ENCODE measurements at places on chromosomes 2 and 18. TPM values are rescaled to one million over a fixed set of nuclear protein-coding genes. Genes with fewer than 3 reads are reported as not detected.

GRCh38 chr2:237407700-237408099 lies 6.3 kb downstream of the COL6A3 start:
- no peak for DNase-seq
- H3K36me3 ChIP-seq = no peaks in the 10 kb centered on the region
- H3K4me3 ChIP-seq = no peak overlapping the region
- peaks cover 40% of the 10 kb centered on the region for H3K27me3 ChIP-seq

Gene KCNIP3
- total RNA-seq = 5.3 TPM

- H3K36me3 ChIP-seq = no peaks in the 10 kb centered on the region
- DNase-seq = no peak
- no peak overlapping the region for H3K4me3 ChIP-seq
- no peaks in the 10 kb centered on the region for H3K4me1 ChIP-seq
Observed at GRCh38 chr2:56707218-56707617, 523.4 kb downstream of the CCDC85A start.

DNA sequence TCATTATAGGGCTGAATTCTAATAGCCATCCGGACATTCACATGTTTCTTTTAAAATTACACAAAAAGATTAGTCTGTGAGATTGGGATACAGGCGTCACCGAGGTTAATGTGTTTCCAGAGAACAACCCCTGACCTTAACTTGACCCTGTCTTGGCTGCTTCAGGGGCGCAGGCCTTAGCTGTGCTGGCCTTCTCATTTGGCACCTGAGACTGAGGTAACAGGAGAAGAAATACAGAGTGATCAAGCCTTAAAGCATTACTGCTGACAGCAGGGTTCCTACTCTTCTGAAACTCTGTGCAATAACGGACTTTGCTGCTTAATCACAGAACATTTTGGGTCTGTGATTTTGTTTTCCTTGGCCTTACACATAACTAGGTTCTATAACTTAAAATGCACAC lies 92.6 kb downstream of the RAPH1 start:
- H3K27me3 ChIP-seq = no peaks in the 10 kb centered on the region
- H3K36me3 ChIP-seq = peaks cover 34% of the 10 kb centered on the region
- H3K4me3 ChIP-seq = peak overlapping the region; percentile 31

Gene CDK15
- not detected for total RNA-seq

GRCh38 chr2:181536730-181537129 lies 79.5 kb downstream of the ITGA4 start:
- H3K27me3 ChIP-seq = no peaks in the 10 kb centered on the region
- H3K4me3 ChIP-seq = no peak overlapping the region
- H3K4me1 ChIP-seq = no peaks in the 10 kb centered on the region
- no peak for DNase-seq
- H3K36me3 ChIP-seq = peaks cover 8% of the 10 kb centered on the region
- H3K27ac ChIP-seq = no peak overlapping the region

- H3K4me1 ChIP-seq = peaks cover 5% of the 10 kb centered on the region
- H3K36me3 ChIP-seq = no peaks in the 10 kb centered on the region
- DNase-seq = no peak
- H3K4me3 ChIP-seq = no peak overlapping the region
- H3K27me3 ChIP-seq = peaks cover 19% of the 10 kb centered on the region
Observed at GRCh38 chr2:171592036-171592555, 69.8 kb downstream of the CYBRD1 start.

DNA sequence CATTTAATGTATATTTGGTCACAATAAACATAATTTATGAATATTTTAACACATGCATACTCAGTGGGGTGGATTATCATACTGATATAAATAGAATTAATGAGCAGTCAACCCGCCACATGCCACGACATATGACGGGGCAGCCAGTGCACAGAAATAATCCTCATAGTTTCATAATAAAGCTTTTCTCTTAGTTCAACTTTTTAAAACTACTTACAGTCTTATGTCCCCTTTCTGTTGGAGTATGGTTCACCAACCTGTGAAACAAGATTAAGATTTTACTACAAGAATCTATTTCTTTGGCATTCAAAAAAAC lies 75.6 kb upstream of the ETAA1 start:
- no peaks in the 10 kb centered on the region for H3K27me3 ChIP-seq
- peaks cover 52% of the 10 kb centered on the region for H3K4me1 ChIP-seq
- H3K4me3 ChIP-seq = no peak overlapping the region
- no peak overlapping the region for H3K27ac ChIP-seq
- H3K36me3 ChIP-seq = no peaks in the 10 kb centered on the region

Gene ZDBF2
- total RNA-seq = 28.3 TPM

DNA sequence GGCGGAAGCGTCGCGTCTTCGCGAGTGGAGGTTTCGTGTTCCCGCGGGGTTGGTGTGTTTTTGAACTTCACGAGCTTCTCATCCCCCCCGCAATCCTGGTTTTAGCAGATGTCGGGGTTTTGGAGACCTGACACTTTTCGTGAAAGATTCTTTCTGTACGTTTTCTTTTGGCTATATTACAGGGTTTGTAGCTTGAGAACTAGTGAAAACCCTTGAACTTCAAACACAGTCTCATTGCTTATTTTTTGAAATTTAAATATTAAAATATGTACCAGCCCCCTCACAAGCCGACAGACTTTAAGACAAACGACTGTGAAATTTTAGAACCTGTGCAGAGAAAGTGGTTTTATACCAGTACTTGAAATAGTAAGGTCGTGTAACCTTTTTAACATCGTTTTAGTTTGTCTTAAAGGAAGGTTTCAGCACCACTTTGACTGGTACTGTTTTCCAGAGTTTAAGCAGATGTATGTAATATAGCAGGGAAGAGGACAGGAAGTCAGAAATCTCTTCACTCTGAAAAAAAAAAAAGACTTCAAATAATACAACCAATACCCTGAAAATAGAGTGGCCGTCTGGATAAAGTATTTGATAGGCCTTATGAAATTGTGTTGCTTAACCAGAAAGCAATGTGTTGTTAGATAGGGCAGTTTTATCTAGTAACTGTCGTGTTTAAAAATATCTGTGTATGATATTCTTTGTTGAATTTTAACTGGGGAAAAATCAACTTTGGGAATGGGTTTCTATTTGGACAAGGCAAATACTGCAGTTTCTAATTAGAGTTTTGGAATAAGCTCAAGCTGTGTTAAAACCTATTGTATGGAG lies 1.4 kb downstream of the SPATS2L start:
- H3K27ac ChIP-seq = peak overlapping the region; percentile 90
- peaks cover 40% of the 10 kb centered on the region for H3K4me1 ChIP-seq
- no peak for DNase-seq
- no peaks in the 10 kb centered on the region for H3K27me3 ChIP-seq
- H3K36me3 ChIP-seq = peaks cover 5% of the 10 kb centered on the region

- no peak overlapping the region for H3K4me3 ChIP-seq
- no peaks in the 10 kb centered on the region for H3K36me3 ChIP-seq
- H3K27me3 ChIP-seq = no peaks in the 10 kb centered on the region
- no peaks in the 10 kb centered on the region for H3K4me1 ChIP-seq
- no peak for DNase-seq
Observed at GRCh38 chr2:198175271-198175670, 370.9 kb downstream of the PLCL1 start.

Gene MFSD2B
- not detected for total RNA-seq

DNA sequence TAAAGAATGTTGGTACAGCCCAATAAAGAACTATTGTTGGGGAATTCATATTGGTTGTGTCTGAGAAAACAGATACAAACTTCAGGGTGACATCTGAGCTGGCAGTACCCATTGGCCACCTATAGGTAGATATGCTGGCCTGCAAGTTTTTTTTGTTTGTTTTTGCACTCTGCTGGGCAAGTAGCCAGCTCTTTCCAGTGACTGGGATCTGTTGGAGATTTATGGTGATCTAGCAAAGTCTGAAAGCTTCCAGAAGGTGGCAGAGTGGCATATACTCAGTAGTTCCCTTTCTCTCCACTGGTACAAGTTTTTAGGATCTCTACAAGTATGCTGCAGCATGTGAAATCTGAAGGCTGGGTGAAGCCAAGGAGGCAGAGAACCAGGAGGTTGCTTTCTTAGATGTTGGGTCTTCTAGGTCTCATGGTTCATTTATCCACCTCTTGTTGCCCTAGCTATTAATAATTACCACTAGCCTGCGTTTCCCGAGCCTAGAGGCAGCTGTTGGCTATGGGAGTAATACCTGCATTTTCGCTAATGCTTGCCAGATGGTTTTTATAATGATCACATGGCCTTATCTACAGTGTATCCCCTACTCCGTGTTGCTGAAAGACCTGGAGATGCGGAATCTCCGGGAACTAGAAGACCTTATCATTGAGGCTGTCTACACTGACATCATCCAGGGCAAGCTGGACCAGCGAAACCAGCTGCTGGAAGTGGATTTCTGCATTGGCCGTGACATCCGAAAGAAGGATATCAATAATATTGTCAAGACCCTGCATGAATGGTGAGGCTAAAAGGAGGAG lies 9.5 kb downstream of the COPS7B start:
- peaks cover 14% of the 10 kb centered on the region for H3K36me3 ChIP-seq
- no peak overlapping the region for H3K4me3 ChIP-seq
- no peak overlapping the region for H3K27ac ChIP-seq
- H3K4me1 ChIP-seq = peaks cover 5% of the 10 kb centered on the region
- no peak for DNase-seq
- H3K27me3 ChIP-seq = no peaks in the 10 kb centered on the region

- peaks cover 16% of the 10 kb centered on the region for H3K4me1 ChIP-seq
- peaks cover 6% of the 10 kb centered on the region for H3K36me3 ChIP-seq
- H3K27ac ChIP-seq = no peak overlapping the region
- H3K4me3 ChIP-seq = peak overlapping the region; percentile 63
Observed at GRCh38 chr2:37326866-37327634, 2.4 kb upstream of the PRKD3 start.

- H3K36me3 ChIP-seq = no peaks in the 10 kb centered on the region
- peaks cover 16% of the 10 kb centered on the region for H3K27me3 ChIP-seq
- no peak overlapping the region for H3K4me3 ChIP-seq
- no peak for DNase-seq
Observed at GRCh38 chr2:74690571-74690970, 36.5 kb downstream of the SEMA4F start.

Gene AKAIN1
- 1.1 TPM for total RNA-seq

Gene TWIST2
- 0.95 TPM for total RNA-seq

Gene CFAP221
- 1.6 TPM for total RNA-seq

DNA sequence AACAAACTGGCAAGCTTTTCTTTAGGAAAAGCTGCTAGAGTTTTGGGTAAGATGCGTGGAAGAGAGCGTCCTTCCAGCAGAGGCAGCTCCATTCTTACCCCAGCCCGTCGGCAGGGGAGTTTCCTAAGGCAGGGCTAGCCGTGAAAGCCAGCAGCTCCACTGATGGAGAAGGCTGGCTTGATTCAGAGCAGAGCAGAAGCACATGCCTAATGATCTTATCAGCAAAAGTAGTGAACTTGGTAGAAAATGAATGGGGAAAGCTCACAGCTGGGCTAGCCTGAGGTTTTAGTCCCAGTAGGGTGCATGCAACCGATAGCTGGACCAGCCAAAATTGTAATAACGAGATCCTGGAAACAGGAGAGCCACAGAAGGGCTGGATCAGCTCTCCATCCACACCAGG lies 20.8 kb downstream of the LAMA1 start:
- no peaks in the 10 kb centered on the region for H3K27me3 ChIP-seq
- DNase-seq = no peak
- H3K4me3 ChIP-seq = no peak overlapping the region
- H3K36me3 ChIP-seq = peaks cover 6% of the 10 kb centered on the region
- H3K27ac ChIP-seq = no peak overlapping the region

GRCh38 chr18:35572644-35573043 lies 8.9 kb upstream of the GALNT1 start:
- DNase-seq = no peak
- H3K27me3 ChIP-seq = peaks cover 8% of the 10 kb centered on the region
- H3K36me3 ChIP-seq = no peaks in the 10 kb centered on the region
- H3K4me3 ChIP-seq = no peak overlapping the region

Gene CDCA7
- total RNA-seq = 13.1 TPM

DNA sequence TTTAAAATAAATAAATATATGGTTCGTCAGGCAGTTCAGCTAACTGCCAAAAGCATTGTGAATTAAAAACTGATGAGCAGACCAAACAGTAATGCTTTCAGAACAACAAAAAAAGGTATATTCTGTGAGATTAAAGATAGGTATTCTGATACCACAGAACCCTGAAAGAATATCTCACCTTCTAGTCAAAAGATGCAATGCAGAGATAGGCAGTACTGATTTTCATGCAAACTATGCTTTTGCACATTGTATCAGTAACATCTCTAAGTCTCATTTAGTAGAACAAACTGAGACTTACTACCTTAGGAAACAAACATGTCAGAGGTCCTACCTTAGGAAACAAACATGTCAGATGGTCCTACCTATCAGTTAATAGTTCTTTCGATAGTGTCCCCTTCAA lies 32.4 kb downstream of the CUL3 start:
- no peak for DNase-seq
- peaks cover 27% of the 10 kb centered on the region for H3K36me3 ChIP-seq
- no peaks in the 10 kb centered on the region for H3K27me3 ChIP-seq

GRCh38 chr2:170360546-170361089 lies 182.7 kb downstream of the MYO3B start:
- H3K4me1 ChIP-seq = peaks cover 9% of the 10 kb centered on the region
- H3K27me3 ChIP-seq = peaks cover 55% of the 10 kb centered on the region
- no peak overlapping the region for H3K4me3 ChIP-seq
- no peak overlapping the region for H3K27ac ChIP-seq

DNA sequence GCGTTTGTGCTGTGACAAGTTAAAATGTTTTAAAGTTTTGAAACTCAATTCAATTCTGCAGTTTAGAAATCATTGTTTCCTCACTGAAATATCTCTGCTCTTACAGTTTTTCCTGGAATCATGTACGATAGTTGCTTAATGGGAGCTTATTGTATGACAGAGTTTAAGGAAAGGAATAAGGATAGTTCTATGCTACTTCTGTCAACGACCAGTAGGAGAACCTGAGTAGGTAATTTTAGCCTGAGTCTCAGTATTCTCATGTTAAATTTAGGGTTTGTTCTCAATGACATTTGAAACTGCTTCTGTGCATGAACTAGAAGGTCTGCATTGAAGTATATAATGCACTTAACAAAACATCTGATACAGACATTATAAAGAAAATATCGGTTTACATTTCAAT lies 361.1 kb downstream of the CPS1 start:
- DNase-seq = no peak
- H3K4me1 ChIP-seq = no peaks in the 10 kb centered on the region
- no peak overlapping the region for H3K4me3 ChIP-seq
- H3K27ac ChIP-seq = no peak overlapping the region

DNA sequence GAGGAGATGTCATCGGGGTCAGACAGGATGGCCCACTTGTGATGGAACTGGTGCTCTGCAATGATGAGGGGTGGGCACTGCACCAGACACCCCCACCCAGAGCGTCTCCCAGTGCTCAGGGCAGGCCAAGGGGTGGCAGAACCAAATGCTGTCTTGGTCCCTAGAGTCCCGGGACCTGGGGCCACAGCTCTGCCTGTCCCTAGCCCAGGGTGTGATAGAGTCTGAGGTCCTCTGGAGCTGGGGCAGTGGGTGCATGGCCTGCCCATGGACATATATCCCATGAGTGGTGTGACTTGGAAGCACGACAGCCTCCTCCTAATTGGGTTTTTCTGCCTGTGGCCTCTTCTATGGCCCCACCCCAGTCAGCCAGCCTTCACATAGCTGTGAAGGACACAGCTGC lies 6.7 kb upstream of the OTOF start:
- no peaks in the 10 kb centered on the region for H3K4me1 ChIP-seq
- no peak for DNase-seq
- no peak overlapping the region for H3K4me3 ChIP-seq
- no peak overlapping the region for H3K27ac ChIP-seq
- H3K27me3 ChIP-seq = peaks cover 7% of the 10 kb centered on the region

All from type B pancreatic cell (in vitro differentiated cells).